Activated T-helper 1 cell treated with Interleukin-2 at 50 U/mL for 16 hours (primary cell): ENCODE measurements at places on chromosomes 3 and 15.

GRCh38 chr15:38554354-38554753 lies 10.3 kb downstream of the RASGRP1 start:
- DNase-seq = no peak

- DNase-seq = no peak
Observed at GRCh38 chr15:85772668-85773067, 22.1 kb downstream of the KLHL25 start.

- no peak for DNase-seq
Observed at GRCh38 chr15:81502439-81502838, 128.4 kb upstream of the TMC3 start.

- no peak for DNase-seq
Observed at GRCh38 chr3:51386159-51386851, 1.2 kb downstream of the MANF start.

GRCh38 chr3:194773771-194774455 lies 88.2 kb downstream of the FAM43A start:
- no peak for DNase-seq

- peak; percentile 9 for DNase-seq
Observed at GRCh38 chr3:56878074-56878473, 76.3 kb upstream of the ARHGEF3 start.

- DNase-seq = no peak
Observed at GRCh38 chr3:193498215-193498614, 56.5 kb downstream of the ATP13A4 start.

GRCh38 chr15:66298803-66299251 lies 5.5 kb downstream of the DIS3L start:
- no peak for DNase-seq

- peak; percentile 4 for DNase-seq
Observed at GRCh38 chr15:69976366-69976994, 121.2 kb downstream of the TLE3 start.

- no peak for DNase-seq
Observed at GRCh38 chr3:127929818-127930413, 14.9 kb downstream of the KBTBD12 start.

DNA sequence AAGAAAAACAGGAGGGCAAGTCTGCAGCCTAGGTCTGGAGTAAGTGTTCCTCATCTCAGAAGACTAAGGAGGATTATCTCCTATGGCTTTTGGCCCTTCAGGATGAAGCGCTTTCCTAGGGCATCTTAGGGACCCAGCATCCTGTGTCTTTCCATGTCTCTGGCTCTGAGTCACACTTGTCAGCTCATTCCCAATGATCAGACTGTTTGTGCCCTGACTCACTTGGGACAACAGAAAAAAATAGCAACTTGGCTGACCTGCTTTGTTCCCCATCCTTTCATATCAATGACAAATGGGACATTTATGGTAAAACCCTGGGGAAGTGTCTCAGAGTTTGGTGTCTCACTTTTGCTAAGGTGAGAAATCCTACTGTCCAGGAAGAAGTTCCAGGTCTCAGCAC lies 76.2 kb upstream of the OXTR start:
- DNase-seq = no peak

GRCh38 chr3:33975463-33975862 lies 177.0 kb downstream of the PDCD6IP start:
- no peak for DNase-seq

DNA sequence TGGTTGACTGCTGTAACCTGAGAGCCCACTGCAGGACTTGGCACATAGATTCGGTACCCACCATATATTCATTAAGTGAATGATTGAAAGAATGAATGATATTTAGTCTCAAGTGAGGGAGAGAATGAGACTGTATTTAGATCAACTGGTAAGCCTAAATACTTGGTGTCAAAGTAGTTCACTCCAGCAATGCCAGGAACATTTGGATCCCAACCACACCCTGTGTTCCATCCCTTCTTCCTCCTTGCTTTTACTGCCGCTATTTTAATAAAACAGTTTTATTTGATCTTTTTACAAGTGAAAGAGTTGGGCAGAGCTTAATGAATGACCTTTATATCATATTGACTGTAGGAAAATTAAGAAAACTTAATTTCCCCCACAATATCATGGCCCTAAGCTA lies 473.6 kb upstream of the CBLB start:
- no peak for DNase-seq

DNA sequence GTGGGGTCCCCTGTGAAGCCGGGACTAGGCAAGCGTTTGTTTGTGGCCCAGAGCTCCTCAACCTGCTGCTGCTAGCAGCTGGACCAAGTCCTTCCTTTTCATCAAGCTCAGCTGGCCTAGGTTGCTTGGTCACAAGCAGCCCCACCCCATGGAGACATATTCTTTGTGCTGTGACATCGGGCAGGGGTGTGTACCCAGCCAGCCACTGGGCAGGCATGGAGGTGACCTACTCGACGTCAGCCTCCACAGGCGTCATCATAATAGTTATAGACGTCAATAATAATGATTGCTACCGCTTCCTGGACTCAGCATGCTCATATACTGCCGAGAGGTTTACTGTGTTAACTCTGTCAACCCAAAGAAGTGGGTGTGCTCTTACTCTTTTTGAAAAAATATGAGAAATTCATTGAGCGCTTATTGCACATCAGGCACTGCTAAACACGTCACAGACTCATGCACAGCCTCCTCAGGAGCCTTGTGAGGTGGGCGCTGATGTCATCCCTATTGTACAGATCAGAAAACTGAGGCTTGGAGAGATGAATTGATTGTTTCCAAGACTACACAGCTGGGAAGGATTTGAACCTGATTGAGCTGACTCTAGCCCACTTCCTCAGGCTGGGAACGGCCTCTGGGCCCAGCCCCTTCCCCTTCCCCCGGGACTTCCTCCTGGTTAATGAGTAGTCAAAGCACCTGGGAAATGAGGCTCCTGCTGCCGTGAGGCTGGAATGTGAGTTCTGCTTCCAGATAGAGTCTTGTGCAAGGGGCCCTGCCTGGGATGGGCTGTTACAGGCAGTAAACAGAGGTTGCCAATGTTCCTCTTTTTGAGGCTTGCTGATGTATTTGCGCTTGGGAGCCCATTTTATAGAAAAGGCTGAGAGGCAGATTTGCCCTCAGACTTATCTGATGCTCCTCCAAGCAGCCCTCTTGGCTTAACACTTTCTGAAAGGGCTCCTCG lies 16.2 kb downstream of the SLC6A6 start:
- DNase-seq = no peak

GRCh38 chr15:53522991-53523390 lies 236.5 kb downstream of the WDR72 start:
- DNase-seq = no peak

- no peak for DNase-seq
Observed at GRCh38 chr15:50082066-50082465, 37.0 kb downstream of the ATP8B4 start.

GRCh38 chr15:38147246-38147645 lies 105.4 kb upstream of the SPRED1 start:
- DNase-seq = no peak

GRCh38 chr15:64045774-64046420 lies 388 bp downstream of the DAPK2 start:
- no peak for DNase-seq

DNA sequence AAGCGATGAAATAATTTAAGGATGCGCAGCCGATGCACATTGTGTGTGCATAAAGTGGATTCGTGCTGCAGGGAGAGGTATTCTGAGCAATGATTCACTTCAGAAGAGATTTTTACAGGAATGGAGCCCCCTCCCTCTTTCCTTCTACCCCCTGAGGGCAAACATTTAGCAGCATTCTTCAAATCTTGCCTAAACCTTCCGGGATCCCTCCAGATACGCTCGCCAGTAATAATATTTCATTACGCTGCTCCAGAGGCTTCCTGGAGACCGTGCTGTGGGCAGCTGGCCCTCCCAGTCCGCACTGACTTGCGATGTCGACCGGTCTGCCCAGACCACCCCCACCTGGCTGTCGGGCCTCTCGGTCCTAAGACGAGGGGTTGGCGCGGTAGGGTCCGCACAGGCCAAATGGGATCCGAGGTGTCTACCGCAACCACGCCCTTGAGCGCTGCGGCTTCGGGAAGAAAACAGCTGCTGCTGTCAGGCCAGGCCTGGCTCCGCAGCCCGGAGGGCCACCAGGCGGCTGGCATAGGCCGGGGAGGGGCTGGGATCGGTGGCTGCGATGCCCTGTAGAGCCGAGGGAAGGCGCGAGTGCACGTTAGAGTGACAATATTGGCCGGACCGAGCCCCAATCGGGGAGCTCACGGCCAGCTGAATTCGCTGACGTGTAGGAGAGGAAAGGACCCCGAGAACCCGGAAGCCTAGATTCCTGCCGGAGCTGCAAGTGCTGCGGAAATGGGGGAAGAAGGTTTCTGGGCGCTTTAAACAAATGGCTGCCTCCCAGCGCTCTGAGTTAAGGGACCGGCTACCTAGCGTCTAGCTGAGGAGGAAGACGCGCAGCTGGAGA lies 14.3 kb downstream of the ZIC4 start:
- no peak for DNase-seq

GRCh38 chr3:169907476-169907875 lies 3.9 kb upstream of the SAMD7 start:
- no peak for DNase-seq

- no peak for DNase-seq
Observed at GRCh38 chr3:72123908-72124441, 339.0 kb upstream of the PROK2 start.

DNA sequence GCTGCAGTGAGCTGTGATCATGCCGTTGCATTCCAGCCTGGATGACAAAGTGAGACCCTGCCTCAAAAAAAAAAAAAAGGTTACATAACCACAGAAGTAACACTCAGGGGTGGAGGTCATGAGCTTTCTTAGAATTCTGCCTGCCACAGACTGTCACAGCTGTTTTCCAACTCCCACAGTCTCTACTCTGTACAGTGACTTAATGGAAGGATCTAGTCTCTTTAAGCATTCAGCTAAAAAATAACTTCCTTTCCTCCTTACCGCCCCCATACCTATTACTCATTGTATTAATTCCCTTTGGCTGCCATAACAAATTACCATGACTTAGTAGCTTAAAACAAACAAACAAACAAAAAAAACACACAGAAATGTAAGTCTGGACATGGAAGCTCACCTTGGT lies 99.6 kb upstream of the UBE2E1 start:
- DNase-seq = no peak

DNA sequence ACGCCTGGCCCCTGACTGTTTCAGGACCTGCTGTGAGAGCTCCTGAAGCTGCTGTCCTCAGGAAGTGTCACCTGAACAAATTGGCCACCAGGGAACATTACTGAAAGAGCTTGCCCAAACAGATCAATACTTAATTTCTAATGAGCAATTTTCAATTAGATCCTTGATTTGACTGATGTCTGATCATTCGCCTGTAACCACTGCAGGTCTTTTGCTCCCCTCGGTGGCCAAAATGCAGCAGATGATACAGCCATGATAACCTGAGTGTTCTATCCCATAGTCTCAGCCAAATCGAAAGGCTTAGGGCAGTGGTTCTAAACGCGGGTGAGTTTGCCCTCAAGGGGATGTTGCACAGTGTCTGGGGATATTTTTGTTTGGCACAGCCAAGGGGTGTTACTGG lies 57.6 kb upstream of the MEX3B start:
- no peak for DNase-seq

DNA sequence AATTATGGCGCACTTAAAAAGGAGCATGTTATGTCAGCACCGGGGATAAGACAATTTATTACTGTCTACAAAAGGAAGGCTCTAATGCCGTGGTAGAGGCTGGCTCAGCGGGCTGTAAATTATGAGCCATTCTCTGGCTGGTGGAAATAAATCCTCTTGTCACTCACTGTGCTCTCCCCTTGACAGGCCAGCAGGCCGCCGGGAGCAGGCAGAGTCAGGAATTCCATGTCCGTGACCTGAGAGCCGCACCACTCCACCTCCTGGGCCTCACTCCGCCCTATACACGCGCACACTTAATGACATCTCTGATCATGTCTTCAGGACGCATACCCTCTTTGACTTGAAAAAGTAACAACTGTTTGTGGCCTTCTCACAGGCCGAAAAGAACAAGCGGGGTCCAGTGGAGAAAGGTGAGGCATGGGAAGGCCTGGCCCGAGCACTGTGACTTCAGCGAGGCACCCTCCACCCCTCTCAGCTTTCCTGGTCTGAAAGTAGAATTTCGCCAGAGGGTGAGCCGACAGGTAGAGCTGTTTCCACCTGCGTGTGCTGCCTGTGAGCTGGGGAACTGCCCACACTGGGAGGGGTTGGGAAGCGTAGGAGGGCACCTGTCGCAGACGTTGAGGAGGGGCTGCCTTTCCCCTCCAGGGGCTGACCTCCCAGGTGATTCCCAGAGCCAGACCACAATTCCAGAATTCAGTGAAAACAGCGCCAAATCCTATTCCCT lies 13.2 kb upstream of the PCSK6 start:
- DNase-seq = no peak

DNA sequence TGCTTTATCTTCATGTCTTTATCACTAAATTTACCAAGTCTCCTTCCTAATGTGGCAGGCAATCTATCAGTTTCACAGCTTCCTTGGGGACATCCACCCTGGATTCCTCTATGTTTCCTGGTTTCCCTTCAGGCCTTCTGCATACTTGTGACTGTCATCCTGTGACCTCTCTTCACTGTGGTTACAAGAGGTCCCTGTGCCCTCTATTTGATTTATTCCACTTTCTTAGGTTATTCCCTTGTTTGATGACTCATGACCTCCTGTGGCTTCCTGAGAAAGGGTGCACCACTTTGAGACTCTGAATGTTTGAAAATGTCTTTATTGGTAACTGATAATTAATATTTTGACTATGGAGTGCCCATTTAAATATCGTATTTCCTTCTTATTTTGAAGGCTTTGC lies 60.5 kb upstream of the KY start:
- DNase-seq = no peak

DNA sequence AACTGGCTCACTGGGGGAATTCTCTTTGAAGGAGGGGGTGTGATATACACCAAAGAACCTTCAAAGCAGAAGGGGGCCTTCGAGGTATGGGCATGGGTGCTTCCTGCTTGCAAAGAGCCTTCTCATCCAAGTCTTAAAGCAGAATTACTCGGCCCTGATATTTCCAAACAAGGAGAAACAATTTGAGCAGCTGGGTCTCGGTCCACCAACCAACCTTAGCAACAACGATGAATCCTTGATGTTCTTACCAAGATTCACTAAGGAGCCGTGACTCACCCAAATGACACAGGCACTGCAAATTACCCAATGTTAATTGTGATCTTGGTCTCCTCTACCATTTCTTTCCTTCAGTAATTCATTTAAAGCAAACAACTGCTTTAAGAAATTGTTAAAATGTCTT lies 7.7 kb downstream of the HOMER2 start:
- no peak for DNase-seq

DNA sequence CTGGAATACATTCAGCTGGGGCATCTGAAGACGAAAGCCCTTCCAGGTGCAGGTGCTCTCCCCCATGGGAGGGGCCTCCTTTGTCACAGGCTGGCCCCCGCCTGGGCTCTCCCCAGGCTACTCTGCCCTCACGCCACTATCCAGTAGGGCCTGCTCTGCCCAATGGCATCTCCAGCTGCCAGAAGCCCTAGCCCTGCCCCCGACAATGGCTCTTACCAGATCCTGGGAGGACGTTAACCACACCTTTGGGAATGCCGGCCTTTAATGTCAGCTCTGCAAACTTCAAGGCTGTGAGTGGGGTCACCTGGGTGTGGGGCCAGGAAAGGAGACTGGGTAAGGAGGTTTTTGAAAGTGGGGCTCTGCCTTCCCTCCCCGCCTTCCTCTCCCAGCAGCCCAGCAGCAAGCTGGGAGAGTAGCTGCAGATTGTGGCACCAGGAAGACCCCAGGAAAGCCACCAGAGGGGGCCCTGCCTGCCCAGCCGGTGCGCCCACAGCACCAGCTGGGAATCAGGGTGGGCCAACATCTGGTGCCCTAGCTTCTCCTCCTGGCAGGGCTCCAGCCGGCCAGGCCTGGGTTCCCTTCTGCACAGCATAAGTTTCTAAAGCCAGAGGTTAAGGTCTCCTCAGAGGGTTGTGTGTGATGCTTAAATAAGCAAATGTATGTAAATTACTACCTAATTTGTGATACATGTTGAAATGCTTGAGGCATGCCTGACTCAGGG lies 40.4 kb upstream of the SLC41A3 start:
- no peak for DNase-seq
